ENCODE measurements at places on chromosomes 6 and 20. TPM values are rescaled to one million over a fixed set of nuclear protein-coding genes. Genes with fewer than 3 reads are reported as not detected.
A peak's percentile ranks its signal among the peaks of the same experiment; 100 is the strongest.

The ATP9A gene
- total RNA-seq = 1.4 TPM

DNA sequence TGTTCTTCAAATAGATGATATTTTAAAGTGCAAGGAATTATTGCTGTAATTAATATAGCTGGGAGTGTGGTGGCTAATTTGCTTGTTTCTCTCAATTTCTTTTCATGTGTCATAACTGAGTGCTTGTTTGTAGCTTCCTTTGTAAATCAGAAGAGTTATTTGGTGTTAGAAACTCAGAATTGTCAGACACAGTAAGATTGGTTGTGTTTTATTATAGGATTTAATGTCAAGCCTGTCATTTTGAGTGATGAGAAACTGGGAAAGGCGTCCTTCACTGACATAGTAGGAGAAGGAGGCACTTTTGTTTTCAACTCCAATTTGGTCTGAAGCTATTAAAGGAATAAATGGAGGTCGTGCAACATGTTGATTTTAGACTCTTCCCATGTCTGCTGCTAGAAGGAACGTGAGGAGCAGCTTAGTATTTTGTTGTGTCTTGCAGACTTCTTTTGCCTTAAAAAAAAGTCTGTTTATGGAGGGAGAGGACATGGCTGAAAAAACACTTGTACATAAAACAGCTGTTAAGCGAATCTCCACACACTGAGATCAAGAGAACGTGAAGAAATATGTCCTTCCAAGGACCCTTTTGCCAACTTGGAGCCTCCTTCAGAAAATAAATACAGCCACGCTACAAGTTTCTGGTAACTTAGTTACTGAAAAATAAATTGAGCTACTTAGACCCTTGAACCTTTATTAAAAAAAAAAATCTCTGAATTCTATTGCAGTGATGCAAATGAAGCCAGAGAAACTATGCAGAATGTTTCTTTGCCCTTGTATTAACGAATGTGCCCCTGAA is 59.5 kb downstream of the BMP6 start:
- H3K4me1 ChIP-seq = no peaks in the 10 kb centered on the region
- H3K36me3 ChIP-seq = no peaks in the 10 kb centered on the region
- no peak for DNase-seq
- no peak overlapping the region for H3K4me3 ChIP-seq
- H3K27me3 ChIP-seq = no peaks in the 10 kb centered on the region

The PSORS1C2 gene
- not detected for total RNA-seq

- no peak for DNase-seq
- H3K4me3 ChIP-seq = no peak overlapping the region
- H3K27ac ChIP-seq = no peak overlapping the region
Observed at GRCh38 chr6:130713144-130713543, 114.1 kb upstream of the SMLR1 start.

The GTSF1L gene
- total RNA-seq = not detected

The PRRC2A gene
- 294 TPM for total RNA-seq

DNA sequence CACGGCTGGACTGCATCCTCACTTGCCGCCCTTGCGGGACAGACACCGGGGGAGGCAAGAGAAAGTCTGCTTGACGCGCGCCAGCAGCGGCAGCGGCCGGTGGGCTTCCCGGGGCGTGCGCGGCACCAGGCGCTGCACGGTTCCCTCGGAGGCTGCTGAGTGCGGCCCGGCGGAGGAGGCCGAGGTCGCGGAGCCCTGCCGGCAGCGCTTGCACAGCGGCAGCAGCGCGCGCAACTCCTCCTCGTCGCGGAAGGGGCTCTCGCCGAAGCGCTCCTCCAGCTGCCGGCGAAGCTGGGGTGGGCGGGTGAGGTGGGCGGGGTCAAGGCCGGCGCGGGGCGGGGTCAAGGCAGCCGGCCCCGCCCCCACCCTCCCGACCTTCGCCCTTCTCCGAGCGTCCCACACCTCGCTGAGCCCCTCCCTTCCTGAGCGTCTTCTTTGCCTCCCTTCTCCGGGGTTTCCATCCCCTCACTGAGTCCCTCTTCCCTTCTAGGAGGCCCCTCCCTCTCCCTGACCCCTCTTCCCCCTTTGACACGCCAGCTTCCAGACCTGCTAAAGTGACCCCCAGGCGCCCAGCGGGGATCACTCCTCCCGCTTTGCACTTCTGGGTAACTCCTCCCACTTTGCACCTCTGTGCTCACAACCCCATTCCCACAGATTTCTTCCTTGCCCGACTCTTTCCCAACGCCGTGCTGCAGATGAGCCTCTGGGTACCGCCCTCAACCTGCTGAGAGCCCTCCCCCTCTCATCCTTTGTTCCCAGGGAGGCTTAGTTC is 8.8 kb downstream of the DUSP15 start:
- no peak overlapping the region for H3K27ac ChIP-seq
- peaks cover 17% of the 10 kb centered on the region for H3K27me3 ChIP-seq
- no peaks in the 10 kb centered on the region for H3K36me3 ChIP-seq
- DNase-seq = peak; percentile 63
- peak overlapping the region; percentile 10 for H3K4me3 ChIP-seq

The OPRM1 gene
- total RNA-seq = not detected

DNA sequence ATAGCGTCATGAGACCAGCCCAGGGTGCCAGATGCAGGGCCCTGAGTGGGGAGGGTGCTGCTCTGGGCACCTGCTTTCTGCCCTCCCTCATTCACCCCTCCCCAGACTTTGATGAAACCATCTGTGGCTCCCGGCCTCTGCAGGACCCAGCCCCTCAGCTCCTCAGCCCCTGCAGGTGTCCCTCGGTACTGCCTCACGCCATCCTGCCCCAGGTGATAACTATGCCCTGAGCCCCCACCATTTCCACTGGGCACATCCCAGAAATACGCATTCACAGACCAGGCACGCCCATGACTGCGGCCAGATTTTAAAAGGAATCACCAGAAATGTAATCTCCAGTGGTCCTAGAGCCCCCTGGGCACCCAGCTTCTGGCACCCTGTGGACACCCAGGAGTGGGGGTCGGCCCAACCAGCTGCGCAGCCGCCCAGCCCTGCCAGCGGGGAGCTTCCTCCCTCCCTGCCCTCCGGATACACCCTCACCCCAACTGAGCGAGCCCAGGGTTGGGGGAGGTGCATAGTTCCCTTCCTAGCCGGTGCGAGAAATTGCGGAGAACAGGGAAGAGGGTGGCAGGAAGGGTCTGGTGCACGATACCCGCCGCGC is 615 bp upstream of the NTSR1 start:
- no peak overlapping the region for H3K27ac ChIP-seq
- DNase-seq = no peak
- peaks cover 21% of the 10 kb centered on the region for H3K27me3 ChIP-seq
- no peaks in the 10 kb centered on the region for H3K36me3 ChIP-seq

DNA sequence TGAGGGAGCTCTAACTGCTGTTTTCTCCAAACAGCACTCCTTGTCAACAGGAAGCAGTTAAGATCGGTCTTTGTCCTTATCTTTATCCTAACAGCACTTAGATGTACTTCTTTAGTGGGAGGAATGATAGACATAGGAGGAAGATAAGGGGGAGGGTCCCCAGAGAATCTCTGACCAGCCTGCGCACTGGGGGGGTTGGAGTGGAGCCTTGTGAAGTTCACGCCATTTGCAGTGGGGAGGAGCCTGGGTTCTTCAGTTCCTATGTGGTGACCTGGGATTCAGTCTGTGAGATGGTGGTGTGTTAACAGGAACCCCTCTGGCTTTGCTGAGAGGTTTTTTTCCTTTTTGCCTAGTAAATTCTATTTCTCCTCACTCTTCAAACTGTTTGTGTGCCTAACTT is 18.1 kb upstream of the ASCC3 start:
- no peaks in the 10 kb centered on the region for H3K27me3 ChIP-seq
- H3K4me3 ChIP-seq = no peak overlapping the region
- no peaks in the 10 kb centered on the region for H3K36me3 ChIP-seq

DNA sequence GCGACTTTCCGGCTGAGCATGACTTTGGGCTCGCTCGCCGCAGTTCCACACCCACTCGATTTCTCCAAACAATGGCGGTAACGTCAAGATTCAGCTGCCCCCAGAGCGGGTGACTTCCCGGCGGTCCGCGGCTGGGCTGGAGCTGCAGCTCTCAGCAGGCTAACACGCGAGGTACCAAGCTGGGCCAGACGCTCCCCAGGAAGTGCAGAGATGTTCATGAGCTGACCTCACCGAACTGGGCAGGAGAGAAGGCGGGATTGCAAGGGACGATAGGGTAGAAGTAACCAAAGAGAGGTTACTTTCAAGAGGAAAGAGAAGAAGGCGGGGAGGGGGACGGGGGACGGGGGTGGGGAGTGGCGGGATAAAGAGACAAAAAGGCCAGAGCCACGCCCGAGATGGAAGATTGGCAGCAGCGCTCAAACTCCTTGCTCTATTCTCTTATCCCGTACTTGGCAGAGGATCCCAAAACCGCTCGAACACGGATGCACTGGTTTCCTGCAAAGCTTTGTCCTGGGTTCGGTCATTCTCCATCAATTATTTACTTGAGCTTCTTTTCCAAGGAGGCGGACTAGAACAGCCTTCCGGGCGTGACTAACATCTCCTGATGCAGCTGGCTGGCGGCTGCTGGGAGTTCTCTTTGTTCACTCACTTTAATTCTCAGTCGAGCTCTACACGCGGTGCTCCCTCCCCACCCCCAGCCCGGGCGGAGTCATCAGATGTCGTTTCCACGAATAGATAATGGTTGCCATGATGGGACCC is at the start of gene MTCL3:
Gene MTCL3 (minus strand): TSS at position 626 of the 759 bp plus-strand sequence.
- peaks cover 66% of the 10 kb centered on the region for H3K27me3 ChIP-seq
- no peak within 1 kb of the TSS for H3K4me3 ChIP-seq
- DNase-seq = no peak

DNA sequence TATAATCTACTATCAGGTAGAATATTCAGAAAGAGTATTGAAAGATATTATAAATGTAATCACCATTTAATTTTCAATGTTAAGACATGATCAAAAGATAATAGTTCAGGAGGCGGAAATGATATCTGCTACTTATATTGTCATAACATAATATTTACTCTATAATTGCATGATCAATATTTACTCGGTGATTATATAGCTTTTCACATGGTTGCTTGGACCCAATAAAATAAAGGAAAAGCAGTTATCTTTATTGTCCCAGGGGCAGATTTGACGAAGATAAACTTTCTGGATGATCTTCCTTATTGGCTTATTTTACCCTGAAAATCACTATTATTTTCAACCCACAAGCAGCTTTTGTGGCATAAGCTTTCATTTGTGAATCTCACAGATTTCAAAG is 350.4 kb downstream of the HACE1 start:
- H3K36me3 ChIP-seq = no peaks in the 10 kb centered on the region
- no peak for DNase-seq
- H3K4me1 ChIP-seq = no peaks in the 10 kb centered on the region
- no peak overlapping the region for H3K4me3 ChIP-seq

The TIAM2 gene
- 11.1 TPM for total RNA-seq

DNA sequence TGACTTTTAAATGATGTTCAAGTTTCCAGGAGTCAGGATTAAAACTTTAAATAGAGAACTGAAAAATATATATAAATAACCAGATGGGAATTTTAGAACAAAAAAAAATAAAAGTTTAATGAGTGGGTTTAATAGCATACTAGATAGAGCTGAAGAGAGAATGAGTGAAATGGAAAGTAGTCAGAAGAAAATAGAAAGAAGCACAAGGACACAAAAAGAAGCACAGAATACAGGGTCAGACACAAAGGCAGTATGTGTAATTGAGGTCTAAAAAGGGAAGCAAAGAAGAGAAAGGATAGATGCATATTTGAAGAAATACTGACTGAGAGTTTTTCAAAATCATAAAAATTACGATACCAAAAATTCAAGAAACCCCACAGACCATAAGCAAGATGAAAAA is 159.8 kb upstream of the FERMT1 start:
- no peaks in the 10 kb centered on the region for H3K27me3 ChIP-seq
- H3K27ac ChIP-seq = no peak overlapping the region
- H3K36me3 ChIP-seq = no peaks in the 10 kb centered on the region
- H3K4me1 ChIP-seq = no peaks in the 10 kb centered on the region
- no peak overlapping the region for H3K4me3 ChIP-seq
- DNase-seq = no peak

DNA sequence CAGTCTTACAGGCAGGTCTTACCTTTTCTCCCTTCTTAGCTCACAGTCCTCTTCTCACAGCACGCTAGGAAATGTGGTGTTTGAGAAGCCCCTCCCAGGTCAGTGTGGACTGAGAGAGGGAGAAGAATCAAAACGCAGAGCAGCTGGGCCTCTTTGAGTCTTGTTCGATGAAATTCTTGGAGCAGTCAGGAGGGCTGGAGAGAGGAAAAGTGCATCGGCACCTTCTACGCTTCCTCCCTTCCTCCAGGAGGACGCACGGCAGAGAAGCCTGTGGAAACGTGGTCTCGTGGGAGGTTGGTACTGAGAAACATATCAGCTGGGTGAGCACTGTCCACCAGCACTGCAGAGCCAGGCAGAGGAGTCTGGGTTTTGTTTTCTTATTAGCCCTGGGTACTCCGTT is 52.7 kb downstream of the TXLNB start:
- H3K4me1 ChIP-seq = no peaks in the 10 kb centered on the region
- no peaks in the 10 kb centered on the region for H3K27me3 ChIP-seq
- H3K4me3 ChIP-seq = no peak overlapping the region

DNA sequence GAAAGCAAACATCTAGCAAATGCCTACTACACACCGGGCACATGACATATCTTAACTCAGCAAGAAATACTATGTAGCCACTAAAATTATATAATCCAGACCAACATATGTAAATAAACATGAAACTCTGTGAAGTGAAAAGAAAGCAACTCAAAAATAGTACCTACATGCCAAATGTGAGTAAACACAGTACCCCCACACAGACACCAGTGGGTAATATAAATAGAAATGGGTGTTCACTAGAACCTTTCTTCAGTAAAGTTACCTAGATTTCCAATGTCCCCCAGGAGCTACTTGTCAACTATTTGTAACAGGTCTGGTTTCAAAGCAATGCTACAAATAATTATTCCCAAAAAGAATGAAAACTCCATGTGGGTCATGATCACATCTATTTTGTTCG is 25.5 kb downstream of the TRERF1 start:
- no peak for DNase-seq
- no peaks in the 10 kb centered on the region for H3K27me3 ChIP-seq
- no peaks in the 10 kb centered on the region for H3K36me3 ChIP-seq
- H3K27ac ChIP-seq = no peak overlapping the region

GRCh38 chr6:12286373-12287110 is 3.6 kb upstream of the EDN1 start:
- no peak overlapping the region for H3K4me3 ChIP-seq
- no peak overlapping the region for H3K27ac ChIP-seq
- no peaks in the 10 kb centered on the region for H3K36me3 ChIP-seq
- DNase-seq = no peak
- peaks cover 10% of the 10 kb centered on the region for H3K4me1 ChIP-seq

GRCh38 chr6:145025488-145025887 is 709.8 kb downstream of the EPM2A start:
- H3K4me1 ChIP-seq = no peaks in the 10 kb centered on the region
- DNase-seq = no peak
- peaks cover 2% of the 10 kb centered on the region for H3K27me3 ChIP-seq
- H3K4me3 ChIP-seq = no peak overlapping the region

DNA sequence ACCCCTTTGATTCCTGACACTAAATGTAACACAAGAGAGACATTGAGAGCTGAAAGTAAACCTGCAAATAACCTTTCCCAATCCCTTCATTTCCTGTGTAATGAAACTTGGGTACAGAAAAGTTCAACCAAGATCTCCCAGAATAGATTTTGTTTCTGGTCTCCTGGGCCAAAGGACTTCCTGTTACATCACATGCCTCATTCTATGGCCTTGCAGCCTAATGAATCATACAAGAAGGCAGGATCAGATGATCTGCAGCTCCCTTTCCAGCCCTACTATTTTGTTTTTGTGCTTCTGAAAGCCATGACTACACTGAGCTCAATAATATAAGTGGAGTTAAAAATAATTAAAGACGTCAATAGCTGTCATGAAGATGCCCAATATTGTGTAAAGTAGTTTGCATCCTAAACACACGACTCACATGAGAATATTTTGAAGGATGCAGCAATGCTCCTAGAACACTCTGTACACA is 73.4 kb upstream of the NOX3 start:
- H3K27ac ChIP-seq = no peak overlapping the region
- DNase-seq = no peak
- H3K27me3 ChIP-seq = no peaks in the 10 kb centered on the region

All from natural killer cell (primary cell).